ENCODE measurements at places on chromosomes 5 and 9.
A peak's percentile ranks its signal among the peaks of the same experiment; 100 is the strongest.

DNA sequence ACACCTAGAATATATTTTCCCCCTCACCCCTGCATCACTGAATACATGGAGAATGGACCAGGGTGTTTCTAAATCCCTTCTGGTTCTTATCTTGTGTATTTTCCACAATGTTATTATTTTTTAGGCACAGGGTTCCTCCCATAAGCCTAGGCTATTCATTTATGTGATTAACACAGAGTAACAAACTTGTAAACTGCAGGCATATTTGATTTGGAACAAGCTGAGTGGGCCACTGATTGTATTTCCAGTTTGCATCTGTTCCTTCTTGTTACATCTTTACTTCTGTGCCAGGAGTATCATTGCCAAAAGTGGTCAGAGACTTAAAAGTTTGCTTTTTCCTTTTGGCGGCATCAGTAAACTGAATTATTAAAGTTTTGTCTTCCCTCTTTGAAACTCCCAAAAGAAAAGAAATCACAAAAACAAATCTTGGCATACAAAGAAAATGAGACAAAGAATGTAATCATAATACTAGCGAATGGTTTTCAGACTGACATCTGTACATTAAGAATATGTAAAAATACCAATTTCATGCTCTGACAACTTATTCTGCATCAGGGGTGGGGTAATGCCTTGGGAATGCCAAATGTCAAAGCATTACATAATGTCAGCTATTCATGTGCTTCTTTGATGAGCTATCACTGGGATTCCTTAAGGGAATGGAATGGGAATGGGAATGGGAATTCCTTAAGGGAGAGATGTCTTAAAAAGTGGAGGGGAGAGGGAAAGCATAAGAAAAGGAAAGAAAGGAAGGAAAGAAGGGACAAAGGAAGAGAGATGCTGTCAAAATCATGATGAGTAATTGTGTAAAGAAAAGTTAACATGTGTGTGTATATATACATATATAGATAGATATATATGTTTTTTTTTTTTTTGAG, 22.2 kb upstream of the PAX5 start:
- no peak for DNase-seq

- no peak for DNase-seq
These were observed 13.3 kb downstream of the MATR3 start for GRCh38 chr5:139306628-139307379.

GRCh38 chr5:108257996-108258395, 123.9 kb downstream of the FBXL17 start:
- DNase-seq, result no peak

DNA sequence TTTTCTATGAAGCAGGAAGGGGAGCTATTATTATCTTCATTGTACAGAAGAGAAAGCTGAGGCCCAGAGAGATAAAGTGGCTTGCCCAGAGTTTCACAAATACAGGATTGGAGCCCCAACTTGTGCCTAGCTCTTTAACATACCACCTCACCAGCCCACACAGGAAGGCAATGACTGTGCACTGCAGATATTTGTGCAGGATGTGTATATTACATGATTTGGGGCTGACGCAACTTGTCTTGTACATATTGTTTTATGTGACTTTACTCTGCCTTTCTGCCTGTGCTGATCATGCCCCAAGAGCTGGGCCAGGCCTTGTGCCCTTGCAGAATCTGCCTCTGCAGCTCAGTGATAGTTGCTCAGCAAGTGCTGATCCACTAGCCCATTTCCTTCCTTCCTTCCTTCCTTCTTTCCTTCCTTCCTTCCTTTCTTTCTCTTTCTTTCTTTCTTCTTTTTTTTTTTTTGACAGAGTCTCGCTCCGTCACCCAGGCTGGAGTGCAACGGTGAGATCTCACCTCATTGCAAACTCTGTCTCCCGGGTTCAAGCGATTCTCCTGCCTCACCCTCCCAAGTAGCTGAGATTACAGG, 106.6 kb upstream of the TBCA start:
- DNase-seq, result no peak

GRCh38 chr9:127858041-127858512, 3.6 kb upstream of the ENG start:
- DNase-seq, result no peak

DNA sequence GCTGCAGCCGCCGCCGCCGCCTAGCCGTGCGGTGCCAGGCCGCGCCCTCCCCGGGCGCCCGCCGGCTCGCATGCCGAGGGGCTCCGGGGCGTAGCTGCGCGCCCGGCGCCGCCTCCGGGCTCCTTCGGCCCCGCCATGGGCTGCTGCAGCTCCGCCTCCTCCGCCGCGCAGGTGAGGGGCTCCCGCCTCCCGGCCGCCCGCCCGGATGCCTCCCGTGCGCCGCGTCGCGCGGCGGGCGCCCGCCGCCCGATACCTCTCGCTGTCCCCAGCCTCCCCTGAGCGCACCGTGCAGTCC, 230 bp downstream of the SLC44A1 start:
- no peak for DNase-seq

GRCh38 chr5:158054223-158055110, 195.5 kb upstream of the CLINT1 start:
- no peak for DNase-seq

DNA sequence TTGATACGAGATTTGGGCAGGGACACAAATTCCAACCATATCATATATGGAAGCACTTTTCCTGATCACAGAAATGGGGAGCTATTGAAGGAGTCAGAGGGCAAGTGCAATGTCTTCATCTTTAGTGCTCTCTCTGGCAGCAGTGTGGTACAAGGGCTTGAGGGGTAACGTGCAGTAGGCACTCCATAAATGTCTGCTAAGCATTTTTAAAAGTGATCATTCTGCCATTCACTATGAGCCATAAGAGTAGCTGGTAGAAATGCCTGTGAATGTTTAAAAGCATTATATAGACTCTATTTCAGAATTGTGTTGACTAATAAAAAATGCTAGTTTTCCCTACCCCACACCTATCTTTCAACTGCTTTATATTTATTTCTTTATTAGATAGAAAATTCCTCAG, 61.1 kb upstream of the DHFR start:
- no peak for DNase-seq

GRCh38 chr5:156846914-156847313, 3.2 kb upstream of the PPP1R2B start:
- no peak for DNase-seq

DNA sequence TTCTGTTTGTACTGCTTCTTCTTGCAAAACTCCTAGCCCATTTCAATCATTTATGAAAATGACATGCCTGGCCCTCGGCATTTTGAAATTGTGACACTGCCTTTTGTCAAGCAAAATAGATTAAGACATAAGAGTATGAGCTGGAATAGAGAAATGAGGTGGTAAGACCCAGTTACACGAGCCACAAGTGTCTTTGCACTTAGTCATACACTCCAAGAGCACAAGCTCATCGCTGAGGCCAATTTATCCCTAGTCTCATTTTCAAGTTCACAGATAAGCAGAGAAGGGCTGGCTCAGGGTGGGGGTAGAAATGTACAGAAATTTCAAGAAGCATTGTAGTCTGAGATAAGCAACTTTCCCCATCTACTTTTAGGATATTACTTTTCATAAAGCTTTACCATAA, 40.6 kb upstream of the MAP1B start:
- DNase-seq, result no peak

DNA sequence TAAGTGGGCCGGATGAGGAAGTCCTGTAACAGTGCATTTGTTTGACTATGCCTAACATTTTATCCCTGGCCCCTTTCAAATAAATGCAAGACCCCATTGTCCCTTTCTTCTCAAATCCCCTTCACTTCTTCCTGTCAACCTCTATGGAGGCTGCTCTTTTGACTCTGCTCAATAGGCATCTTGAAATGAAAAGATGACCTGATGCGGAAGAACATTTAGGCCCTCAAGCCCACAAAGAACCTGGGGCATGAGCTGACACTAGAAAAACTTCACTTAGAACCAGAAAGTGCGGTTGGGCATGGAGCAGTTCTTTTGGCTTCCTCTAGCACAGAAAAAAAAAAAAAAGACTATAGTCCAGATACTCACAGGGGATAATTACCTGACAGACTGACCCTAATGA, 1434.7 kb upstream of the WWC1 start:
- no peak for DNase-seq

DNA sequence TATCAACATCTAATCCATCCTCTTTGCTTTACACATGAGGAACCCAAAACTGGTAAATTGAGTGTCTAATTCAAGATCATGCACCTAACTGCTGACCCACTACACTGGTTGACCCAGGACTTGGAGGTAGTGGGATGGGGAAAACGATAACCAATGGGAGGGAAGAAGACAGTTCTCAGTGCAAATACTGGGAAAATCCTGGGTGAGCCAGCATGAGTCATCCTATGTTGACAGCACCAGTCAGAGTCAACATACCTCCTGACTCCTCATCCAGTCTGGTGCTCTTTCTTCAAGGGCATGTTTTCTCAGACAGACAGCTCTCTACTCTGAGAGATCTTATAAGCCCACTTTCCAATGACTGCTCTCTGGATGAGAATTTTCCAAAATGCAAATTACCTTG, 232.8 kb upstream of the PTGER4 start:
- DNase-seq, result no peak

DNA sequence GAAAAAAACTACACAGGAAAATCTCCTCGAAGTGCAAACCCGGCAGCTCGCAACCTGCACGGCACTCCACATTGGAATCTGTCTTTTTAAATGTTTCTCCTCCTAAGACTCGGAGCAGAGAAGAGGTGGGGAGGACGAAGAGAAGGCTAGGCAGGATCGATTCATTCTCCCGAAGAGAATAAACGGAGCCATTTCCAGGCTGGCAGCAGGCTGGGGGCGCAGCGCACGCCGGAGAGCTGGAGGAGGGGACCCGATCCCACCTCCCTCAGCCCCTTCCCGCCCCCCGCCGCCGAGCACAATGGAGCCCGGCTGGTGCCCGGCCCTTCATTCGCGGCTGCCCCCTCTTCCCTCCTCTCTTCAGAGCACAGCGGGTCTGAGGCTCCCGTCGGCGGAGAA, 628 bp downstream of the HOMER1 start:
- no peak for DNase-seq

- DNase-seq, result no peak
These were observed 3.3 kb downstream of the GPX3 start for GRCh38 chr5:151023651-151024050.

GRCh38 chr9:136631038-136632000, 31.4 kb upstream of the EGFL7 start:
- DNase-seq, result peak; percentile 87

DNA sequence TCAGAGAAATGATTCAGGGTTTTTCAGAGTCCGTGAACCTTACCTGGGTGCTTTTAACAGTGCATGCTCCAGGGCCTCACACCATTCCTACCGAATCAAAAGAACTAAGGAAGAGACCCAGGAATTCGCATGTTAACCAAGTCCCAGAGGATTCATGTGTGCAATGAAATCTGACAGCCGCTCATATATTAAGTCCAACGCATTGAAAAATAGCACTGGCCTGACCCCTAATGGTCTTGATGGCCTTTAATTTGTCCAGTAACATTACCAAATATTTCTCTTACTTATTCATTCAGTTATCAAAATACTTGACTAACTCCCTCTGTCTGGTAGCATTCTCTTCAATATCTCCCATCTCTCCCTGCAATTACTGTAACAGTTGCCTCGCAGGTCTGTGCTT, 55.0 kb upstream of the MARCHF11 start:
- DNase-seq, result no peak

- peak; percentile 54 for DNase-seq
These were observed 41.9 kb upstream of the AGXT2 start for GRCh38 chr5:35089334-35090314.

GRCh38 chr5:169052207-169052606, 248.7 kb downstream of the SLIT3 start:
- no peak for DNase-seq

DNA sequence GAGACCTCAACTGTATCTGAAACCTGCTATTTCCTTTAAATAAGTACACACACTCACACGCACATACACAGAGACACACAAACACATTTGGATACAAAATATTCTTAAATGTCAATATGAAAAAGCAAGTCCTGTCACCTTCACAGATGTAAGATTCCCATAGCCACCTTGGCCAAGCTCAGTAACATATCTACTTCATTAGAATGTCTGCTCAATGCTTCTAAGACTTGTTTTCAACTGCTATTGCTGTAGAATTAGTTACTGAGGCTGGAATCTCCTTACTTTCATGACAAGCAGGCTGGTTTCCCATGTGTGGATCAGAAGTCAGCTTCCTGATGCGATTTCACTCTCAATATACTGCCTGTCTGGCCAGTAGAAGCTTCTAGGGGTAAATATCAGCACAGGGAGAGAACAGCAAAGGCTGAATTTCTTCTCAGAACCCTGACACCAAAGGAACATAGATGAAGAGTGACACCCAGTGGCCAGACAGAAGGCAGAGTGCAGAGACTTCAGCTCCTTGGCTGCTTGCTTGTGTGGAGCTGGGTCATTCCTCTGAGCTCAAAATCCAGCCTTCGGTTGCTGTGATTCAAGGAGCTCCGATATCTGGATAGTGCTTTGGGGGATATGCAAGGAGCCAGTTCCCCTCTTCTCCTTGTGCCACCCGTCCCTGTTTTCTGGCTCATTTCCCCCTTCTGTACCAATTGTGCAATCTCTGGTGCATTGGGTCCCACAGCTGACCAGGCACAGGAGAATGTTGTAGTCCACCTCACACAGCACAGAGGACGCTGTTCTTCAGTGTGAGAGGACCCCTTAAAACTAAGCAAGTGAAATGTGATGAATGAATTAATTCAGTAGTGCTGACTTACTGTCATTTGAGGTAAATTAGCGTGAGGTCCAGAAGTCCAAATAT, 26.6 kb upstream of the ABLIM3 start:
- DNase-seq, result peak; percentile 53

DNA sequence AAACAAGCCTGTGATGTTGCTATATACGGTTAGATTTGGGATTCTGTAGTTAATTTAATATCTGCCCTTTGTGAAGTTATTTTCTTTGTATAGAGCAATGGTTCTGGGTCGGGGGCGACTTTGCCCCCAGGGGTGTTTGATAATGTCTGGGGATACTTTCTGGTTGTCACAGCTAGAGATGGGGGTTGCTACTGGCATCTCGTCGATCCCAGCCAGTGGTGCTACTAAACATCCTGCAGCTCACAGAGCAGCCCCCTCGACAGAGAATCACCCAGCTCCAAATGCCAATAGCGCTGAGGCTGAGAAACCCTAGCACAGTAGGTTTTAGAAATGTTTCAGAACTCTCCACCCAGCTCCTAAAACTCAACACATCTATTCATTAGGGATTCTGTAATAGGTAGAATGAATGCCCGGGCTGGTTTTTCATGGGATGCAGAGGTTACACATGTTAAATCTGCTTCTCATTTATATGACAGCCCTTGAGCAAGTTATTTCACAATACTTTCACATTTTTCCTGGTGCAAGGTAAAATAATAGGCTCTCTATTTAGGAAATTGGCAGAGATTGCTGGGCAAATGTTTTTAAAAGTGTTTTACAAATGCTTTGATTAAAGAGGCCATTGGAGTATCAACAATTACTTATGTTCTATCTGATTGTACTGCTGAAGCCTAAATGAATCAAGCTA, 75.2 kb upstream of the CTSL start:
- DNase-seq, result no peak

- no peak for DNase-seq
These were observed 1.3 kb downstream of the FGF1 start for GRCh38 chr5:142684508-142685041.

All from CD4-positive, alpha-beta T cell treated with Interleukin-17A for 1 hour (primary cell).